ENCODE measurements at places on chromosomes 11 and 22.

DNA sequence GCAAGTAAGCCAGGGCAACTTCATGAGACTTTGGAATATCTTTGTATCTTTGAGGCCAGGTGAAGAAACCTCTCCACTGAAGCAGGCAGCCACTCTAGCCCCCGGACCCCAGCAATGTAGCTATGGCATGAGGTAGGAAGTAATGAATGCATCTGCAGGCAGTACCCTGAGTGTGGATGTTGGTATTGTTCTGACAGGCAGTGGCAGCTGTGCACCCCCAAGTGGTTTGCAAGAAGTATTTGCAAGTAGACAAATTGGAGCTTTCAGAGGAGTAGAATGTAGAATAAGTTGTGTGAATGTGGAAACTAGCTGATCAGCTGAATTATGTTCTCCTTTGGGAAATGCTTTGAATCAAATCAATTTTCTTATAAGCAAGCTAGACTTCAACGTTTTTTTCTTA lies 194.4 kb upstream of the PGR start:
- DNase-seq: no peak

DNA sequence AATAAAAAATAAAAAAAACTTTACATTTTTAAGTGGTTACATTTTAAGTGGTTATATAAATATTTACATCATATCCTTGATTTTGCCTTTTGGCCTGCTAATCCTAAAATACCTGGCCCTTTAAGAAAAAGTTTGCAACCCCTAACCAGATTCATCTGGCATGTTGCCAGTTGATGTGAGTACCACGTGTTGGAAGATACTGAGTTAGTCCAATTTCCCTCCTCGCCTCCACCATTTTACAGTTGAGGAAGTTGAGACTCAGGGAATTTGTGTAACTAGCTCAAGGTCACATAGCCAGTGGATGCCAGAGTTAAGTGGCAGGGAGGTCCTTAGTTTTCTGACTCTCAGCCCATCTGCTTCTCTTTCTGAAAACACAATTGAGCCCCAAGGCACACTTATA lies 5.1 kb downstream of the ELF5 start:
- peak; percentile 14 for DNase-seq

DNA sequence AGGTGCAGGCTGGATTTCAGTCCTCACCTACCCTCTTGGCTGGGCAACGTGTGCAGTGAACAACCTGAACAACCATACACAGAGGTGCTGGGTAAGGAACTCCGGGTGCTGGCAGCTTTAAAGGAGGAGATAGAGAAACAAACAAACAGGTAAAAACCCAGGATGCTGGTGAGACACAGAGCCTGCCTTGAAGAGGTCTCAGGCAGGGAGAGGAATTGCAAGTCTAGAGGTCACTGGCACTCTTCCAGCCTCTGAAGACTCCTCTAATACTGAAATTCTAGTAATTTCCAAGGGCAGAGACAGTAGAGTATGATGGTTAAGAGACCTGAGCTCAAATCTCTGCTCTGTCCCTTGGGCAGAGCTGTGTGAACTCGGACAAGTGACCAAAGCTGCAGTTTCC lies 192.5 kb downstream of the CEP164 start:
- DNase-seq: no peak

- DNase-seq: no peak
These were observed 2.7 kb downstream of the GPR137 start for GRCh38 chr11:64288353-64288750.

- no peak for DNase-seq
These were observed 90.2 kb downstream of the DDX10 start for GRCh38 chr11:108754901-108755625.

- no peak for DNase-seq
These were observed 6.8 kb downstream of the TOM1 start for GRCh38 chr22:35306350-35306967.

- DNase-seq: no peak
These were observed 97.0 kb upstream of the DRD2 start for GRCh38 chr11:113572136-113572735.

GRCh38 chr22:47382164-47382890 lies 619.9 kb downstream of the TBC1D22A start:
- DNase-seq: no peak

- no peak for DNase-seq
These were observed 129.7 kb downstream of the LDLRAD3 start for GRCh38 chr11:36073411-36074203.

DNA sequence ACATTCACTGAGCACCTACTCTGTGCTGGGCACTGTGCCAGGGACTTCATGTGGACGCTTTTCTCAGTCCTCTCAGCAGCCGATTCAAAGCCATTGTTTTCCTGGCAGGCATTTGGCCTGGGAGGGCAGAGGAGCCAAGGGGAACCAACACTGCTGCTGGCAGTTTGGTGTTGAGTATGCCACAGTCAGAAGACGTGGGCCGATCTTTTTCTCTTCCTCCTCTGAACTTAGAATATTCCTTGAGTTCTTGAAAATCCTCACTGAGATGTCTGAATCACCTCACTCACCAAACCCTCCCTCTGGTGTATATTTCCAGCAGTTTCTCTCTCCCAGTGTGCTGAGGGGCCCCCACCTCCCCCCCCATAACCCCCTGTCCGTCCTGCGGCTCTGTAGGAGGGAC lies 114.5 kb upstream of the CRYBB3 start:
- DNase-seq: no peak

DNA sequence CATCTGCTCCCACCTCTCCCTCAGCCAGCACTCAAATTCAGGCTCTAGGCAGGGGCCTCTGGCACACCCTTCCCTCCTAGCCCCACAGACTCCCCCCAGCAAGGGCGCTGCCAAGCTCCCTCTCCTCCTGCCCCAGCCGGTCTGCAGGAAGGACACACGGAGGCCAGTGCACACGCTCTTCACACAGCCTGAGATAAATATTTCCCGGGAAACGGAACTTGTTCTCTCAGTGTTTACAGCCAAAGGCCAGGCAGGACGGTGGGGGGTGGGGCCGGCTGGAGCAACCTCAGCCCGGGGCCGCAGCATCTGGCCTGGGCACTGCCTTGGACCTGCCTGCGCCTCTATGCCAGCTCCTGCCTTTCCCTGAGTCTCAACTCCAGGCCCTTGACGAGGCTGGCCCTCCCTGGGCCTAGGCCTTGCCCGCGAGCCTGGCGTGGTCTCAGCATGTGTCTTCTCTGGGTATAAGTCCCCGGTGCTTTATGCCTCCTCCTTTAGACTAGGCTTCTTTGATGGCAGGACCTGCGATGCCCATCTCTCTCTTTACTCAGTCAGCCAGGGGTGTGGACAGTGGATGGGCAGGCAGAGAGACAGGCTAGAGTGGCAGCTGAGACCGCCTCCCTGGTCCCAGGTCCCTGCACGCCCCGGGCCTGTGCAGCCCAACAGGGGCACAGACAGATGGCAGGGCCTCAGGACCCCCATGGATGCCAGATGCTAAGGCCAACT lies 48.4 kb downstream of the PDE2A start:
- DNase-seq: no peak

DNA sequence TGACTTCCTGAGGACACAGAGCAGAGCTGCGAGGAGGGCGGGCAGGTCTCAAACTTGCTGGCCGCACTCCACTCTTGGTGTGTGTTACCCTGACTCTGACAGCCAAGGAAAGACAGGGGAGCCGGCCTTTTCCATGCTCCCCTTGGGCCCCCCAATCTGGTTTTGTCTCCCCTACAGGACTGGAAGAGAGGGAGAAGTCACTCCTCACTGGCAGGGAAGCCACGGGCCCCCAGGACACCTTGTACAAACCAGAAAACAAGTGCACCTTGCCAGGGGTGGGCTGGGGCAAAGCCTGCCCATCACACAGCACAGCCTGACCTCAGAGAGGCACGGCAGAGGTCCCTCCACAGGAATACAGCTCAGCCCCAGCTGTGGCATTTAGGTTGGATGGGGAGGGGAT lies 20.2 kb downstream of the CBX7 start:
- no peak for DNase-seq

DNA sequence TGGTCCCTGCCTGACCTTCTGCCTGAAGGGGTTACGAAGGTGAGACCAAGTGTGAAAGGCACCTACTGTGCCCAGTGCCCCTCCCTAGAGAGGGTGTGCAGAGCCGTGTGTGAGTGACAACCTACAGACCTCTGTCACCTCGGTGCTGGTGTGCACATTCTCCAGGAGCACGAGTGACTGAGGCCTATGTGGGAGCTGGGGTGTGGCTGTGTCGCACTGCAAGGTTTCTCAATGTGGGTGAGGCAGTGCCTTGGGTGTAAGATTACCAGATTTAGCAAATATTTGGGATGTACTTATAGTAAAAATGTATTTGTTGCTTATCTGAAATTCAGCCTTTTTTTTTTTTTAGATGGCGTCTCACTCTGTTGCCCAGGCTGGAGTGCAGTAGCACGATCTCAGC lies 5.6 kb downstream of the STARD10 start:
- no peak for DNase-seq

DNA sequence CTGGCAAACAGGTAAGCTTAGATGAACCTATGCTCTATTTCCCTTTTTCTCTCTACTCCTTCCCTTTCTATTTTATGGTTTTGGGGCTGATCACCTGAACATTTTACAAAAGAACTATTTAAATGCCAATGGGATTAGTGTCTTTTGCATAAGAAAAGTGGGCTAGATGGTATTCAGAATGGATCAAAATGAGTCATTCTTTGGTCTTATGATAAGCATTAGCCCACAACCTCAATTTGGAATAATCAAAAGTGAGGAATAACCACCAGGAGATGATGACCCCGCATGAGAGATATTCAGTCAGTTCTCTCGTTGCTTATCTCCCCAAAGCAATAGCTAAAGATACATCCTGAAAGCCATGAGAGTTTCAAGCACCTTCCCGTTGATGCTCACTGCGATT lies 399.0 kb upstream of the CADM1 start:
- no peak for DNase-seq

DNA sequence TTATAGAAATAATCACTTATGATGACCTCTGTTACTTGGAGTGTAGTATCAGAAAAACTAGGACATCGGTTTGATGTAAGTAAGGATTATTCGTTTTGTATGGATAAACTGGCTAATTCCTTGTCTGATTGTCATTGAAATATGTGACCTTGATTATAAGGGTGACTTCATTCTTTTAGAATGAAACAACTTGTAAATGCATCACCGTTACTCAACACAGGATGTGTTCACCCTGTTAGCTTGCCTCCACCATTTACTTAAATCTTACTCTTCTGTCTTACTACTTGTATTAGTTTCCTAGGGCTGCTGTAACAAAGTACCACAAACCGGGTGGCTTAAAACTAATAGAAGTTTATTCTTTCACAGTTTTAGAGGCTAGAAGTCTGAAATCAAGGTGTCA lies 7.9 kb downstream of the SFI1 start:
- DNase-seq: no peak

GRCh38 chr22:39117585-39118191 lies 20.6 kb downstream of the APOBEC3H start:
- DNase-seq: peak; percentile 63

DNA sequence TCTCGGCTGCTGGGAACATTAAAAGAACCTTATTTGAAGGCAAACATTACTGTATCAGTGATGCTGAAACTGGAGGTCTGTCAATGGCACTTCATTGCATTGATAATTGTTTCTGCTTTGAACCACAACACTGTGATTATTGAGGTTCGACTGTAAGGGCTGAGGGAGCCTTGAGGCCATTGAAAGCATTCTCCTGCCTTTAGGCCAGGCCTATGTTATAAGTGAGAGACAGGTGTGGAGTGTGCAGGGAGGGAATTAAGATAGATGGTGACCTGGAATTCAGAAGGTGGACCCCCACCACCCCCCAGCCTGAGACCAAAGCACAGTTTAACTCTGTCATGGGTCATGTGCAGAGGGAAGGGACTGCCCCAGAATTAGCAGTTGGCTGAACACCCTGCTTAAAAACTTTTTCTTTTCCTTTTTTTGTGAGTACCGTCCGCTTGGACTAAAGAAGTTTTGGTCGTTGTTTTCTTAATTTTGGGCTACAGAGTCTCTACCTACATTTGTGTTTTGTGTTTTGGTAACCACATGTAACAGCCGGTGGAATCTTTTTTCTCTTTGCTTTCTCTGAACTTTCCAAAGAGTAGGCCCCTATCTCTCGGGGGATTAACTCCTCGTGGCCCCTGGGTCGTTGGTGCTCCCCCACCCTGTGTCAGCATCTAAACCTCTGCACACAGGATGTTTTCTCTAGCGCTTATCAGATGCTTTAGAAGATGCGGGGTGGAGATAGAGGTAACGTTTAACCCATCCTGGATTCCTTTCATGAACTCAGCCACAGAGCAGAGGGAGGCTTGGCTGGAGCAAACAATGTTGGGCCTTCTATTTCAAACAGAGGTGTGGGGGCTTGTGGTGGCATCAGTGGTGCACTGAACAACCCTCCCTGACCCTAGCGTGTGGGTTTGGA lies 43.7 kb downstream of the ZBTB16 start:
- DNase-seq: no peak

- DNase-seq: no peak
These were observed at the start of gene EHBP1L1 for GRCh38 chr11:65575568-65576231. Gene EHBP1L1 (plus strand): TSS chr11:65576053. CDS start chr11:65576303, 250 bp downstream.

GRCh38 chr22:34834059-34834458 lies 231.9 kb upstream of the ISX start:
- DNase-seq: no peak

DNA sequence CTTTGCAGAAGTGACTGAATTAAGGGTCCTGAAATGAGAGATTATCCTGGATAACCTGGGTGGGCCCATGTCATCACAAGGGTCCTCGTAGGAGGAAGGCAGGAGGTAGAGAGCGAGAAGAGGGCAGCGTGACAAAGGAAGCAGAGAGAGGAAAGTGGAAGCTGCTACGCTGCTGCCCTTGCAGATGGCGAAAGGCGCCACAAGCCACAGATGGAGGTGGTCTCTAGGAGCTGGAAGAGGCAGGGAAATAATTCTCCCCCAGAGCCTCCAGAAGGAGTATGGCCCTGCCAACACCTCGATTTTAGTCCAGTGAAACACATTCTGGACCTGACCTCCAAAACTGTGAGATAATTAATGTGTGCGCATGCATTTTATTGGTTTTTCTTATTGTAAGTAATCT lies 13.4 kb downstream of the TMEM184B start:
- DNase-seq: no peak

DNA sequence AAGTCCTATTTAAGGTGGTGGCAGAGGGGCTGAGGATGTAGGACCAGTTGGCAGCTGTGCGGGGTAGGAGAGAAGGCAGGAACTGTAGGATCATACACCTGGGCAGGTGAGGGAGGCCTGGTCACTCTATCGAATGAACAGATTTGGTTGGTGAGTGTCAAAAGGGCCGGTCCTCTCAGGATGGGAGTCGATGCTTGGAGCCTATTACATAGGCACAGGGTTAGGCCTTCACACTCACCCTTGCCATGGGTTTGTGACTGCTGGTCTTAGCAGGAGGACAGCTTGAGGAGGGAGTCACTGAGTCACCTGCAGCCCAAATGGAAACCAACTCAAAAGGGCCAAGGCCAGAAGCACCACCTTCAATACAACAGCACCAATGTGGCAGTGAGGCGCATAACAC lies 80.2 kb upstream of the NARS2 start:
- no peak for DNase-seq

- DNase-seq: no peak
These were observed 617.4 kb downstream of the CNTN5 start for GRCh38 chr11:99638073-99638553.

GRCh38 chr22:43867839-43868635 lies 5.7 kb upstream of the SULT4A1 start:
- DNase-seq: peak; percentile 74

Measured in KBM-7 (cell line).